ENCODE measurements at places on chromosomes 7 and 10.

DNA sequence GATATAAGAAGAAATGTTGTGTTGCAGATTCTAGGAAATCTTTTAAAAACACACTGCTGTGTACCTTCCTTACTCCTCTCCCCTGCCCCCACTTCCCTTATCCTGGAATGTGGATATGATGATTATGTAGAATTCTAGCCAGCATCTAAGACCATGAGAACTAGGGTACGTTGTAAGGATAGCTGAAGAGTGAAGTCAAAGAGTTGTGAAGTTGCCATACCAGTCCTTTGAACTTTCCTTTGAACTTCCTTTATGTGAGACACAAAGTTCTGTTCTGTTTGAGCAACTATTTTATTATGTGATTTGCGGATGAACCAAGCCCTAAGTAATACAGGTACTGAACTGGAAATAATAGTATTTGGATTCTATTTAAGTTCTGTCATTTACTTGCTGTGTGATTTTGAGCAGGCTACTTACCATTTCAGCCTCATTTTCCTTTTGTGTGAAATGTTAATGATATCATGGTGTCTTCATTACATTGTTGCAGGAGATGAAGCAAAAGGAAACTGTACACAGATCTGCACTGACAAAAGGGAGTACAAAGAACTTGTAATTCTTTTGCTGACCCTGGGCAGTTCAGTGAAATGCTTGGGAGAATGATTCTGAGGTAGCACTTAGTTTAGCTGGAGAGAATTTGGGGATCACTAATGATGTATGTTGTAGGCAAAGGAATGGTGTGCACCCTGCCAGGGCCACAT, 31.4 kb downstream of the RPA3 start:
- no peak for DNase-seq

- peak; percentile 20 for DNase-seq
Observed at GRCh38 chr7:12222889-12223579, 11.9 kb downstream of the TMEM106B start.

DNA sequence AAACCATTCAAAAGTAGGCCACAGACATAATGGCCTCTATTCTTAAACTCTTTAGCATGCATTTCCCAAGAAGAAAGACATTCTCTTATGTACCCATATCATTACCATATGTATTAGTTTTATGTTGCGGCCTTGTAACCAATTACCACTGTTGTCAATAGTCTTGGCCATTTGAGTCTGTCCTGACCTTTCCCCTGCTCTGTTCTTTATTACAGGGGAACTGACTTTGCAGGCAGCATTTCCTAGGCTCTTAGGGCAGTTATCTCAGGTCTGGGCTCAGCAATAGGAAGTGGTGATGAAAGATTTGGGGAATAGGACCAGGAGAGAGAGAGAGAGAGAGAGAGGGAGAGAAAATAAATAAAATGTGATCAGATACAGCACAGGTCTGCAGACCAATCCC, 194.5 kb upstream of the LRGUK start:
- no peak for DNase-seq

- no peak for DNase-seq
Observed at GRCh38 chr7:1813394-1814088, 143.5 kb downstream of the ELFN1 start.

GRCh38 chr10:20247891-20248708, 431.9 kb downstream of the PLXDC2 start:
- no peak for DNase-seq

- DNase-seq, result peak; percentile 92
Observed at GRCh38 chr10:119103903-119104653, at the start of gene DENND10. TSS of gene DENND10 (plus strand) at chr10:119104113. CDS start at chr10:119104143, 30 bp downstream.

DNA sequence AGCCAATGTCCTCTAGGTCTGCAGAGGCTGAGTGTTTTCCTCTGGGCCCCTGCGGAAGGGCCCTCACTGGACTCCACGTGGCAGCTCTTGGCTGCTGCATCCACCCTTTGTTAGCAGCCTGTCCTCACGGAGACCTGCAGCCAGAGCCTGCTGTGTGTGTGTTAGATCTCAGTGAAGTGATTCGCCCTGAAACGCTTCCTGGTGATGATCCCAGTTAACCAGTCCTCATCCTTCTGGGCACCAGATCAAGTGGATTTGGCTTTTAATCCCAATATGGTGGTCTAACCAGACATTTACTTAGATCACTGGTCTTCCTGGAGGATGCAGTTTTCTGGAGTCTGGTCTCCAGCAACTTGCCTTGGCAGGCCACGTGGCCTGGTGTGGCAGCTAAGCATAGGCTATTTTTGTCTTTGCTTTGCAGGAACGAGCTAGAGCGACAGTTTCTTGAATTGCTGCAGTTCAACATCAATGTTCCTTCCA, 39.5 kb upstream of the GJD4 start:
- no peak for DNase-seq

GRCh38 chr7:101884671-101885596, 67.5 kb downstream of the CUX1 start:
- no peak for DNase-seq

DNA sequence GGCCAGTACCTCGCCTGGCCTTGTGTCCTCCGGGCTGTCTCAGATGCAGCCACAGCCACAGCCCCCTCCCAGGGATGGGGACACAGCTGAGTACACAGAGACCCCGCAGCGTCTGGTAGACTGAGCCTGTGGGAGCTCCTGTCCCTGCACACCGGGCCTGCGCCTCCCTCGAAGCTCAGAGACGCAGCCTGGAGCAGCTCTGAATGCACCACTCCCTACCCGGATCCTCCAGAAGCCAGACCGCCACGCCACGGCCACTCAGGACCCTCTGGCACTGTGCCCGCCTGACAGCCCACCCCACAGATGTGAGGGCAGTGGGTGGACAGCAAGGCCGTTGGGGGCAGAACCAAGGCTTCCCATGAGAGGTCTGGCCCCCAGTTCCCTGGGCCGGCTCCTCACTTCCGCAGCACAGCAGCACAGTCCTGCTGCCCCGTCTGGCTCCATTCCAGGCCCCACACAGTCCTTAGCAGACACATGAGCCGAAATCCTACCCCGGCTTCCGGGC, 40.8 kb downstream of the PAPOLB start:
- DNase-seq, result no peak

DNA sequence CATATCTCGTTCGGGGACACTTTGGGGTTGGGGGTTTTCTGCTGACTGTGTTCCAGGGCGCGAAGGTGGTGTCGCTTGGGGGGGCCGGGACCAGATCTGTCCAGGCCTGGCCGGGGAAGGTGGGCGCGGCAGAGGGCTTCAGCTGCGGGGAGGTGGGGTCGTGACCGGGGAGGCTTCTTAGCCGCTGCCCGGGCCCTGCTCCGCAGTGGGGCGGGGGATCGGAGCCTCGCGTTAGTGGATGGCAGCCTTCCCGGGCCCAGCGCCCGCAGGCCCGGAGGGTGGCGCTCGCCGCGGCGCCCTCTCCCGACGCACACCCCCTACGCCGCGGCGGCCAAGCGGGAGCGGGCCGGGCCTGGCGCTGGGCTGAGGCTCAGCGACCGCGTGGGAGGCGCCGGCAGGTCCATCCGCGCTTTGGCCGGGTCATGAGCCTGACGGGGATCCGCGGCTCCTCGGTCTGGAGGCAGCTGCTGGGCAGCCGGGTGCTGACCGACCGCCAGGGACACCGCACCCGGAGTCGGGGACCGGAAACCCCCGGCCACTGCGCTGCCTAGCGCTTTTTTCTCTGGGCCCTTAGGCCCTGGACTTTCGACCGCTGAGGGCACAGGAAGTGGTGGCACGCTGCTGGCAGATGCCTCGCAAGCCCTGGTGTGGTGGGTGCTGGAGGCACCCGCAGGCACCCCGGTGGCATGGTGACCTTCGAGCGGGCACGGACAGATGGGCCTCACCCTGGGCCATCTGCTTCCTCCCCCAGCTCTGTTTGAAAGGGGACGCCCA, 1.2 kb downstream of the AGAP3 start:
- peak; percentile 68 for DNase-seq

DNA sequence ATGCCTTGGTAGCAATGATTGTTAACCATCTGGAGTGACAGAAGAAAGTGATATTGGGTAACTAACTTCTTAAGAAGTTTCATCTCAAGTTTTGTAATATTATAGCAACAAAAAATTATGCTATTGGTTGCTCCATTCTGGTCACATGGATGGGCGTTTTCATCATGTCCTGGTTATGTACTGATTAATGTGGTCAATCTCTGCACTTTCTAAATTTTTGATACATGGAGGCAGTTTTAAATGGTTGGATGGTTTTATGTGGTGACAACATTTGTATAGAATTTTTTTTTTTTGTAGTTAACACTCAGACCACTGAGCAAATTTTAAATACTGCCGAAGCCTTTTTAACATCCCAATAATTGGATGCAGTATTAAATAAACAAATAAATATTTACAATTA, 55.2 kb upstream of the CCAR1 start:
- no peak for DNase-seq

DNA sequence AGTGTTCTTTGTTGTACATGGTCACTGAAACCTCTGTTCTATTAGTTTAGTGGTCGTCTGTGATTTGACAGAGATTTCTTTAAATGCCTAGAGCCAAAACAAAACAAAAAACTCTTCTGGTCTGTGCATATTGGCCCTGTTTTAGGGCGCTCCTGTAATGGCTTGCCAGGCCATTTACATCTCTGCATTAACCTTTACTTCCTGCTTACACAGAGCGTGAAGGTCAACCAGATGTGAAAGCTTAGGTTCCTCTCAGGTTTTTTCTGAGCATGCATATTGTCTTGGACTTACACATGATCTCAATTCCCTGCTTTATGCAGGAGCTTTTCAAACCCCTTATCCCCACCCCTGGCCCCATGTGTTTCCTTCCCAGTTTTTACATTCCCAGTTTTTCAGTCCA, 9.6 kb downstream of the ZNF37A start:
- DNase-seq, result no peak

- no peak for DNase-seq
Observed at GRCh38 chr7:37312608-37313007, 136.1 kb downstream of the ELMO1 start.

GRCh38 chr7:127586346-127586745, 950 bp upstream of the GCC1 start:
- DNase-seq, result no peak

DNA sequence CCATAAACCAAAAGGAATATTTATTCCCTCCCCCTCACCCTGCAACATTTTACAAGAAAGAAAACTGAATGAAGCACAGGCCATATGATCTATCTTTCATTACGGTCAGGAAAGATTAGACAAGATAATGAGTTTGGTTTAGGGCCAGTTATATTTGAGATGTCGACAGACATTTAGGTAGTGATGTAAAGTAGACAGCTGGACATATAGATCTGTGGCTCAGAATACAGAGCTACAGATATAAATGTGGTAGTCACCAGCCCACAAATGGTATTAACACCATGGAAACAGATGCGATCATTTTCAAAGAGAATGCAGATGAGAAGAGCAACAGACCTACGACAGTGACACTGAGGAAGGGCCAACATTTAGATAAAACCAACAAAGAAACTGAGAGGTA, 142.5 kb downstream of the SRPK2 start:
- no peak for DNase-seq

GRCh38 chr10:73968098-73968521, 29.8 kb upstream of the VCL start:
- peak; percentile 53 for DNase-seq

GRCh38 chr10:24495666-24496460, 227.8 kb downstream of the ARHGAP21 start:
- no peak for DNase-seq

- DNase-seq, result no peak
Observed at GRCh38 chr10:31580646-31581045, 261.6 kb downstream of the ZEB1 start.

GRCh38 chr7:41491883-41492471, 210.9 kb downstream of the INHBA start:
- no peak for DNase-seq

DNA sequence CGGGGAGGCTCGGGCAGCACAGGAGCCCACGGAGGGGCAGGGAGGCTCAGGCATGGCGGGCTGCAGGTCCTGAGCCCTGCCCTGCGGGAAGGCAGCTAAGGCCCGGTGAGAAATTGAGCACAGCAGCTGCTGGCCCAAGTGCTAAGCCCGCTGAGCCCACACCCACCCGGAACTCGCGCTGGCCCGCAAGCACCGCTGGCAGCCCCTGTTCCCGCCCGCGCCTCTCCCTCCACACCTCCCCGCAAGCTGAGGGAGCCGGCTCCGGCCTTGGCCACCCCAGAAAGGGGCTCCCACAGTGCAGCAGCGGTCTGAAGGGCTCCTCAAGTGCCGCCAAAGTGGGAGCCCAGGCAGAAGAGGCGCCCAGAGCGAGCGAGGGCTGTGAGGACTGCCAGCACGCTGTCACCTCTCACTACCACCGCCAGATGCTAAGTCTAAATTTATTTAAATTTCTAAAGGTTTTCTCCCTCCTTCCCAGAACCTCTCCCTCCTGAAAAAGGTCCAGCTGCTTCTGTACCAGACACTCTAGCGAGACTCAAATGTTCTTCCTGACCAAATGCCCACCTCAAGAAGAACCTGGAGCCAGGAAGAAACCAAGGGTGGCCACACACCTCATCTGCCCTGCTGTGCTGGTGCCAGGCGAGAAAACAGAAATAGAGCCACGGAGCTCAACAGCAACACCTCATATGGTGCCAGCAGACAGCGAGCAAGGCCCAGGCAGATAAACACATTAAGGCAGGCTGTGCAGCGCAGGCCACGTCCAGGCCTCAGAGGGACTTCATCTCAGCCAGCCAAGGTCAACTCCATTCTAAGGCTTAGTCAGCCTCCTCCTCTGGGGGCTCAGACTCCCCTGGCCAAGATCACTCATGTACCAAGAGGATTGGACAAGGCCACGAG, 47.0 kb downstream of the KCNMA1 start:
- DNase-seq, result no peak

- no peak for DNase-seq
Observed at GRCh38 chr10:36469585-36469984, 655.8 kb upstream of the ANKRD30A start.

GRCh38 chr10:22764639-22765038, 50.3 kb upstream of the PIP4K2A start:
- DNase-seq, result no peak

GRCh38 chr10:50497758-50498157, 126.0 kb downstream of the SGMS1 start:
- no peak for DNase-seq

DNA sequence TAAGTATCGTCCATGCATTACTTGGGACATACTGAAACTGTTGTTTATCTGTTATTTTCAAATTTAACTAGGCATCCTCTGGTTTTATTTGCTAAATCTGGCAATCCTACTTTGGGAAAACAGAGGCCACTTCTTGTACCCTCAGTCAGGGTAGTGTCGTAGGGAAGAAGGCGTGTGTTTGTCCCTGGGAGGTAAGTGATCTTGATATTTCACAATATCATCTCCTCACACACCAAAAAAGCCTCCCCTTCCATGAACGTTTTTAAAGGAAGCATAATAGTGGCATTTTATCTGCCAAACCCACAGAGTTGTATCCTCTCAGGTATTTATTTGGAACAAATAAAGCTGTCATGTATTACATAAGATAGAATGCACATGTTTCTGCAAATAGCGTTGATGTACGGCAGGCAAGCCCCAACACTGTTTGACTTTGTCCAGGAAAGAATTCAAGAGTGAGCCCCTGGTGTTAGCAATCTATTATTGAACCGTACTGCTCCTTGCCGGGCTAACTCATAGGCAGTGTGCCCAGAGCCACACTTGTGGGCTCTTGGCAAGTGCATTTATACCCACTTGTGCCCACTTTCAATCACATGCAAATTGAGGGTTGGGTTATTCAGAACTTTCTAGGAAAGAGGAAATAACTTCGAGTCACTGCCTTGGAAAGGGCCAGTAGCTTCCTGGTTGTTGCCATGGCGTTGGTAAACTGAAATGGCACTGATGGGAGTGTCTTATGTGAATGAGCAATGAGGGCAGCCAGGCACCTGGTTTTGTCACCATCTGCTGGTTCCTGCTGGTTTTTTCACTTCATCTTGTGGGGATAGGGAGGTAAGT, 266.0 kb downstream of the USP6NL start:
- DNase-seq, result peak; percentile 68
